ENCODE measurements at places on chromosomes 16 and 17.
A peak's percentile ranks its signal among the peaks of the same experiment; 100 is the strongest.

DNA sequence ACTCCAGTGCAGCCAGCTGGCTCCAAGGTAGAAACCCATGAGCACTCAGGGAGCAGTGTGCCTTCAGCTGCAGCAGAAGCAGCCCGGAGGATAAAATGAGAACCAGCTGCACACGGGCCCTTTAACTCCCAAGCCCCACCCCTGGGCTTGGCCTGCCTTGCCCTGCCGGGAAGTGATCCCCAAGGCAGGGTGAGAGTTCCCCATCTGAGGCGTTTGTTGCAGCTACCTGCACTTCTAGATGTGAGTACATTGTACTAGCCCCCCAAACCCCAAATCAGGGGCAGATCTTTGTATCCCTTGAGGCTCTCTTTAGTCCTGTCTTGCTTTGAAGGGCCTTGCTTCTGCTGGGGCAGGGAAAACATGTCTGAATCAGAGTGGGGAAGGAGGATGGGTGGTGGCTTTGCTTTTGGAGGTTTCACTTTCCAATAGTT is at the start of gene MVP:
Gene MVP, plus strand, starts transcription at position 192 of the 431 bp plus-strand sequence. CDS start 10,088 bp downstream, outside the sequence.
- peak; percentile 71 for DNase-seq

DNA sequence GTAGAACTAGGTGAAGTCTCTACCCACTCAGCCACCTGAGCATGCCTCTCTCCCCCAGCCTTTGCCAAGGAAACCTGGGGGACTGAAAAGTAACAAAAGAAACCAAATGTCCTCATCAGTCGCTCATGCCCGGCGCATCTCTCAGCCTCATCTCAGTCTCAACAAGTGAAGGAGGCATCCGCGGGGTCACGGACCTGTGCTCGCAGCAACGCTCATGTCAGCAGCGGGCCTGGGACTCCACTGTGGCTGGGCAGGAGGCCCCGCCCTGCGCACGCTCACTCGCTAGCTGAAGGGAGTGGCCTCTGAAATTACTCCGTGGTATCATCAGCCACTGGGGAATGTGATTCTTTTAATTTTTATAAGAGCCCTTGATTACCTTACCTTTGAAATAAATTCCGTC is 31.3 kb downstream of the MAP1LC3B start:
- no peak for DNase-seq

- no peak for DNase-seq
Observed at GRCh38 chr17:28338056-28338768, 2.7 kb downstream of the TNFAIP1 start.

GRCh38 chr17:3557768-3558583 is at the start of gene TRPV3:
Gene TRPV3, minus strand, starts transcription at chr17:3557812. Its CDS starts 2,962 bp downstream, at chr17:3554850.
- no peak for DNase-seq

- DNase-seq, result no peak
Observed at GRCh38 chr17:56880133-56880532, 33.7 kb downstream of the TRIM25 start.

GRCh38 chr17:45288825-45289224 is 26.9 kb upstream of the SPATA32 start:
- no peak for DNase-seq

DNA sequence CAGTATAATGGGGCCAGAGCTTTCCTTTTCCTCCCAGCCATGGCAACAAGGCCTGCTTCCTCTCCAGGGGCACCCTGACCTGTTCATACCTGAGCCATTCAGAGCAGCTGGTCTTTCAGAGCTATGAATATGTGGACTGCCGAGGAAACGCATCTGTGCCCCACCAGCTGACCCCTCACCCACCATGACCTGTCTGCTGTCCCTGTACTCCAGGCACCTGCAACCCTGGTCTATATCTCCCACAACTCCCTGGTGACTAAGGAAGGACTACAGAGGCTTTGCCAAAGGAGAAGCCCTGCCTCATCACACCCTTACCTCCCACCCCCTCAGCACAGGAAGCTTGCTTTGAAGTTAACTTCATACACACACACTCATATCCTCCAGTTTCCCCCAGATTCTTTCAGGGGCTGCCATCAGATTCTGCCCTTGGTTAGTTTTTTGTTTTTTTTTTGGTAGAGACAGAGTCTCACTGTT is 6.0 kb downstream of the TMEM106A start:
- no peak for DNase-seq

GRCh38 chr17:48611681-48612455 is 1.1 kb upstream of the HOXB7 start:
- peak; percentile 35 for DNase-seq

- no peak for DNase-seq
Observed at GRCh38 chr16:49621241-49622083, 234.4 kb downstream of the ZNF423 start.

DNA sequence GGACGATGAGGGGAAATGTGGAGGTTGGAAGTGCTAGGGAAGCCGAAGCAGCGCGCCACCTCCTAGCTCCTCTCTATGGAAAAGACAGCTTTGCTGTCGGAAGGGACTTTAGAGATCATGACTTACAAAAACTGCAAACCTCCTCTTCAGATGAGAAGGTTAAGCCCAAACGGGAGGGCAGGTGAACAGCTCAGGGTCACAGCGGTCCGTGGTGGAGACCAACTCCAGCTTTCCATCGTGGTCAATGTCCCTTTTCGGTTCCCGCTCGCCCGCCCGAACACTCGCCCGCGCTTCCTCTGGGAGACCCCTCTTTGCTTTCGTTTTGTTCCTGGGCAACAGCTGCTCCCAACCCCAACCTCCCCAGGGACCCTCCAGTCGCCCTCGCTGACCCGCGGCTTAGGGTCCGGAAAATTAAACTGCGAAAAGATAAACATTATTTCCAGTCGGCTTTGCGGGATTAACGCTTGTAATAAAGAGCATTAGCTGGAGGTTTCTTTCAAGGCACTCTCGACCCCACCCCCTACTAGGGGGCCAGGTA is 7.7 kb downstream of the IRX6 start:
- no peak for DNase-seq

DNA sequence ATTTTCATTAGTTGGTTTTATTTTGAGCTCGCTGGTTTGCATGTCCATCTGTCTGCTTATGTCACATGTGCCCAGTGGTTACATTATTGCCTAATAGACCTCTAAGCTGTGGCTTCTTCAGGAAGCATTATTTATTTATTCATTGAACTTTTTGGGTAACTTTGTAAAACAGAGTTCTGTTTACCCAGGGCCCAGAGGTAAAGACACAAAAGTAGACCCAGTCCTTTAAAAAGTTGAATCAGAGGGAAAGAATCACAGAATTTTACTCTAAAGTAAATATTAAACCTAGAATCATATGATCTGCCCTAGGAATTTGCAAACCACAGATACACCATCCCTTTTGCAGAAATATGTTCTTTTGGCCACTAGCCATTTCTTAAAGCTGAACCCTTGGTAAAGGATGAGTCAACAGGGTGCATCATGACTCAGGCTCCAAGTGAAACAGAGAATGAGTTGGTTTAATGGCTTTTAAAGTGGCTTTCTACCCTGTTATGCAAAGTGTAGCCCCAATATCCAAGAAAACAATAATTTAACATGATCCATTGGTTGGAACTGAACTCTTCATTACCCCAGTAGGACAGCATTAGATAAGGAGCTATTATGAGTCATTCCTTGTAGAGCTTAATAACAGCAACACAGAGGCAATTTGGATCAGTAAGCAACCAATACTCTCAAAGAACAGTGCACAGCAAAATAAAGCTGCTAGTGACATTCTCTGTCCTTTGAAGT is 236.3 kb downstream of the KCNJ2 start:
- peak; percentile 85 for DNase-seq

- no peak for DNase-seq
Observed at GRCh38 chr16:84598360-84598759, 19.5 kb downstream of the COTL1 start.

DNA sequence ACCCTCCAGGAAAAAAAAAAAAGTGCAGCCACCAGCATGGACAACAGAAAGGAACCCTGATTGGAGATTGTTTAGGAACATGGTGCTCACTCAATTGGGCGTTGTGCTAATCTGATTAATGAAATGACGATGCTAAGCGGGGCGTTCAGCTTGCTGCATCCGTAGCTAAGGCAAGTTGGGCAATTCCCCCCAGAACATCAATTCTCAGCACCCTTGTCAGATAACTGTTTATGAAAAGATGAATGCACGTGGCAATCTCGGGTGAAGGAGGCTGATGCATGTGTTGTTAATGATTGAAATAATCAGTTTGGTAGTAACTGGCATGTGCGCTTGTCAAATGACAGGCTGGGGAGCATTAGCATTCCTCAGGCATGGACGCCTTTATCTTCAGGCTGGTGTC is 57.0 kb downstream of the HS3ST3A1 start:
- no peak for DNase-seq

DNA sequence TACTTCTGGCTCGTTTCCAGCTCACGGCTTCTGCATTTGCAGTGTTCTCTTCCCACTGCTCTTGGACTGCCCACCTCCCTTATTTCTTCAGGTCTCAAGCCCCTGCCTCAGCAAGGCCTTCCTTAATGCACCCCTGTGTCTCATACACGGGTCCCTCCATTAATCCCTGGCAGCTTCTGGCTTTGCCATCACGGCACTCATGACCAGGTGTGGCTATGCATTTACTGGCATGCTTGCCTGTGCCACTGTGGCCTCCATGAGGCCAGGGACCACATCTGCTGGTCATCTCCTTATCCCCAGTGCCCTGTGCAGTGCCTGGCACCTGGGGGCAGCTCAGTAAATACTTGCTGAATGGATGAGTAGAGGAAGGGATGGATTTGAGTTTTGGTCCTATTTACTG is 114.1 kb downstream of the C16orf78 start:
- no peak for DNase-seq

- no peak for DNase-seq
Observed at GRCh38 chr16:2858245-2859025, 465 bp upstream of the PRSS22 start.

DNA sequence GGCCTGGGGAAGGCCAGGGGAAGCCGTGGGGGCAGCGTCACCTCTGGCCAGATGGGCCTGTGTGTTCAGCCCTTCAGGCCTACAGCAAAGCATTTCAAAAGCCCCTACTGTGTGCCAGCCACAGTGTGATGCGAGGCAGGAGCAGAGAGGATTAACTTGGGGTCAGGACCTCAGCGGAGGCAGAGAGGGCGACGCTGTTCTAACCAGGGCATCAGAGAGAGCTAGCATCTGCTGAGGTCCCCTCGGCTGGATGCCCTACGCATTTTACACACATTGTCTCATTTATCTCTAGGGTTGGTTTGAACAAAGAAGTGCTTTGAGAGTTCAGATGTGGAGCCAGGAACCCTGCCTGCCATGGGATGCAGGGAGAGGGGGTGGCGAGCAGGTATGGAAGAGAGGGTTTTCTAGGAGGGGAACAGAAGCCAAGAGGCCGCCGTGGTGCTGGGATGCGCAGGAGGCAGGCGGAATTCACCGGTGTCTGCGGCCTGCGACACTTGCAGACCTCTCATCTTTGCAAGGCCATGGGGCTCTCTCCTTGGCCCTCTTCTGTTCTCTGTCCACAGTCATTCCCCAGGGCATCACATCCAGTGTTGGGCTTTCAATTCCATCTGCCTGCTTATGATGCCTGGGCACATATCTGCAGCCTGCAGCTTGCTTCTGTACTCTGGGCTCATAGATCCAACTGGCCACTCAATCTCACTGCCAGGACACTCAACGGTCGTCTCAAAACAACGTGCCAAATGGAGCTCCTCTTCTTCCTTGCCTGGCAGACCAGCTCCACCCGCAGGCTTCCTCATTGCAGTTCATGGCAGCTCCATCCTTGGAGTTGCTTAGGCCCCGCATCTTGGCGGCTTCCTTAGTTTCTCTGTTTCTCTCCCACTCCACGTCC is 8.1 kb upstream of the NKD1 start:
- no peak for DNase-seq

- peak; percentile 41 for DNase-seq
Observed at GRCh38 chr17:81050645-81051625, 16.0 kb downstream of the BAIAP2 start.

GRCh38 chr17:37605813-37606505 is 3.3 kb downstream of the SYNRG start:
- no peak for DNase-seq

GRCh38 chr17:50902372-50903353 is 36.5 kb upstream of the TOB1 start:
- no peak for DNase-seq

GRCh38 chr16:31335431-31335830 is 19.5 kb upstream of the ITGAX start:
- DNase-seq, result no peak

DNA sequence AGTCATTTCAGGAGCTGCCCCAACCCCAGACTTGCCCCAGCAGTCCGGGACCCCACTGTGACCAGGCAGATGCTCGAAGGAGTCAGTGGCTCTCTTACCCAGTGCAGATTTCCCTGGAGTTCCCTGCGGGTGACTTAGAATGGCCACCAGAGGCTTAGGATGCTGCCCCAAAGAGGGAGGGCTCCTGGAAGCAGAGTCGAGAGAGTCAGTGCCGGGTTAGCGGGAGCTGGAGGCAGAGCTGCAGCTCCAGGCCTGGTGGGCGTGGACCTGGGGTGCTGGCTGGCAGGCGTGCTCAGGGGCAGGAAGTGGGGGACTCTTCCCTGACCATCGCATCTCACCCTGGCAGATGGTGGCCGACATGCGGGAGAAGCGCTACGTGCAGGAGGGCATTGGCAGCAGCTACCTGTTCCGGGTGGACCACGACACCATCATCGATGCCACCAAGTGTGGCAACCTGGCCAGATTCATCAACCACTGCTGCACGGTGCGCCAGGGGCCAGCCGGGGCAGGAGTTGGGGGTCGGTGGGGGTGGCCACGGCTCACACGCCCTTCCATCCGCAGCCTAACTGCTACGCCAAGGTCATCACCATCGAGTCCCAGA is 1.6 kb upstream of the HSD3B7 start:
- DNase-seq, result no peak

- DNase-seq, result no peak
Observed at GRCh38 chr17:49509588-49509917, 14.5 kb downstream of the NGFR start.

- DNase-seq, result peak; percentile 49
Observed at GRCh38 chr17:76793775-76794174, 55.9 kb downstream of the MFSD11 start.

GRCh38 chr17:78966910-78967600 is 12.7 kb downstream of the LGALS3BP start:
- no peak for DNase-seq

DNA sequence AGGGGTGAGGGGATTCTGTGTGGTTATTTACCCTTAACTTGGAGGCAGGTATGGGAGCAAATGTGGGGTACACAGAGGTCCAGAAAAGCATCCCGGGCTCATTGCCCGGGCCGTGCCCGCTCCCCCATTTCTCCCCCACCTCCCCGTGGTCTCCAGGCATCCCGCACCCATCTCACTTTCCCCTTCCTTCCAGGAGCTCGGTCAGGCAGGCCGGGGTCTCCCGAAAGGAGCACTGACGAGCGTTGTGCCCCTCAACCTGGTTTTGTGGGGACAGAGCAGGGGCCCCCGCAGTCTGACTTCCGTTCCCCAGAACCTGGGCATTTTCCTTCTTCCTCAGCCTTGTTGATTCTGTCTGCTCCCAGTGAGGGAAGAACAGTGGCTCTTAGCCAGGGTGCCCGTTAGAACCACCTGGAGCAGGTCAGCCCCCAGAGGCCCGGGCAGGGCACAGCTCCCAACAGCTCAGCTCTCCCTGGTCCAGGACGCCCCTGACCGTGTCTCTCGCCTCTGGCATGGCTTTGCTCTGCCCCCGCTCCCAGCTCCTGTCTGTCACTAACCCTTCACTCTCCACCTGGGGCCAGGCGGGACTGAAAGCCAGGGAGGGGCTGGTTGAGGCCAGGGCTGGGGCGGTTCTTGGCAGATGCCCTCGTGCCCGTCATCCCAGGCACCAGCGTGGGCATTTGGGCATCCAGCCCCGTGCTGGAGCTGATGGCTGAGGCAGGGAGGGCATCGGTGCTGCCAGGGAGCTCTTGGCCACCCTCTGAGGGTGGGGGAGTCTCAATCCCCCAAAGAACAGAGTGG is 12.5 kb upstream of the NUDT16L1 start:
- DNase-seq, result no peak

- no peak for DNase-seq
Observed at GRCh38 chr16:67349172-67349571, 22.6 kb downstream of the LRRC36 start.

GRCh38 chr16:58393138-58393504 is 850 bp downstream of the GINS3 start:
- no peak for DNase-seq

All from AG08395 (cell line).